Hematopoietic multipotent progenitor cell treated with erythropoietin and hydrocortisone succinate and interleukin-3 and kit ligand, for 8 days (in vitro differentiated cells): ENCODE measurements at places on chromosomes 1 and 21.

DNA sequence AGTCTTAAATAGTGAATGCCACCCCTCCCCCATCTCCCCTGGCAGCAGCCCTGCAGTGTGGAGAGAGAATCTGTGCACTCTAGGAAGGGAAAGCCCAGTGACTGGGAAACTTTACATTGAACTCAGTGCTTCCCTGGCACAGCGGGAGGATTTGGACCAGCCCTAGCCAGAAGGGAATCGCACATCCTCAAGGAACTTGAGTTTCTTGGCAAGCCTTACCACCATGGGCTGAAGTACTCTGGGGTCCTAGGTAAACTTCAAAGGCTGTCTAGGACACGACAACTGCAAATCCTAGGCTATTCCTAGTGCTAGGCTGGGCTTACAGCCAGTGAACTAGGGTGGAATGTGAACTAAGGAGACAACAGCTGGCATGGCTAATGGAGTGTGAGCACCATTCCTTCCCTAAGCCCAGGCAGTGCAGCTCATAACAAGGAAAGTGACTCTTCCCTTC, 88.3 kb downstream of the COL24A1 start:
- no peak for DNase-seq

DNA sequence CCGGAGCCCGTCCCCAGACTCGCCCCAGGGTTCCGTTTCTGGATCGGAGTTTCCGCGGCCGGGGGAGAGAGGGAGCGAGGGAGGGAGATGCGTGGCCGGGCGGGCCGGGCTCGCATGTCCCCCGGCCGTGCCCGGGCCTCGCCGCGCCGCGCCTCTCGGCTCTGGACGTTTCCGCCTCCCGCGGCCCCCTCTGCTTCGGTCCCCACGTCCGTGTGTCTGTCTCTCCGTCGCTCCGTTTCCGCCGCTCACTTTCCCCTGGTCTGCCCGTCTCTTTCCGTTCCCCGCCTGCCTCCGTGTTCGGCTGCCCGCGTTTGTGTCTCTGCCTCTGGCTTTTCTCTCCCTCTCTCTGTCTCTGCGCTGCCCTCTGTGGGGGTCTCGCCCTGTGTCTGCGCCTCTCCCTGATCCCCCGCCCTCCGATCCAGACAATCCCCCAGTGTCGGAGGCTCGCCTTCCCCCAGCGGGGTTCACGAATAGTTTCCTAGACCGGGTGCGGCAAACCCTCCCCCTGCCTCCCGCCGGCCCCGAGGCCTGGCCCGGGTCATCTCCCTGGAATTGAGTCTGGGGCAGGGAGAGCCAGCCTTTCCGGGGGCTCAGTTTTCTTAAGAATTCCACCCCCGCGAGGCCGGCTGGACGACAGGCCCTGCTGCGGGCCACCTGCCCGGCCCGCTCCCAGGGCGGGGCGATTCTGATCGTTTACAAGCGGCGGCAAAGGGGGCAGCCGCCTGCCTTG, 735 bp downstream of the NBL1 start:
- peak; percentile 29 for DNase-seq

GRCh38 chr1:52127181-52128180, 14.4 kb upstream of the ZFYVE9 start:
- peak; percentile 51 for DNase-seq

DNA sequence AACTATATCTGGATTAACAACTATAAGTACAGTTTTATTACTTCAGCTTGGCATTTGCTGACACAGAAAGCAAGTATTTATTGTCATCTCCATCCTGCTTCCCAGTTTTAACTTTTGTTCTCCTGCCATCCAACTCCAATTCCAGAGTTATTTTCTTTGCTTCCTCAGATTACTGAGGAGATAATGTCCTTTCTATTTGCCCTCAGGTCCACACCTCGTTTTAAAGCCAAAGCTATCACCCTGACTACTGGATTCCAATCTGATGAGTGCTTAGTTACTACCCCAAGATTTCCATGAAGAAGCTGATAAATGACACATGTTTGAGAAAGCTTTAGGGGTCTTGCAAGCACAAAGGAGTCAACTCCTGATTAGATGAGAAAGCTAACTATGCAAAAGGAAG, 25.2 kb downstream of the ACKR1 start:
- no peak for DNase-seq

GRCh38 chr1:28538286-28538685, 14.6 kb upstream of the TRNAU1AP start:
- no peak for DNase-seq

GRCh38 chr1:31779687-31780086, 15.5 kb upstream of the ADGRB2 start:
- DNase-seq = no peak

- DNase-seq = no peak
Measured at GRCh38 chr21:42654179-42654912, 925 bp downstream of the PDE9A start.

DNA sequence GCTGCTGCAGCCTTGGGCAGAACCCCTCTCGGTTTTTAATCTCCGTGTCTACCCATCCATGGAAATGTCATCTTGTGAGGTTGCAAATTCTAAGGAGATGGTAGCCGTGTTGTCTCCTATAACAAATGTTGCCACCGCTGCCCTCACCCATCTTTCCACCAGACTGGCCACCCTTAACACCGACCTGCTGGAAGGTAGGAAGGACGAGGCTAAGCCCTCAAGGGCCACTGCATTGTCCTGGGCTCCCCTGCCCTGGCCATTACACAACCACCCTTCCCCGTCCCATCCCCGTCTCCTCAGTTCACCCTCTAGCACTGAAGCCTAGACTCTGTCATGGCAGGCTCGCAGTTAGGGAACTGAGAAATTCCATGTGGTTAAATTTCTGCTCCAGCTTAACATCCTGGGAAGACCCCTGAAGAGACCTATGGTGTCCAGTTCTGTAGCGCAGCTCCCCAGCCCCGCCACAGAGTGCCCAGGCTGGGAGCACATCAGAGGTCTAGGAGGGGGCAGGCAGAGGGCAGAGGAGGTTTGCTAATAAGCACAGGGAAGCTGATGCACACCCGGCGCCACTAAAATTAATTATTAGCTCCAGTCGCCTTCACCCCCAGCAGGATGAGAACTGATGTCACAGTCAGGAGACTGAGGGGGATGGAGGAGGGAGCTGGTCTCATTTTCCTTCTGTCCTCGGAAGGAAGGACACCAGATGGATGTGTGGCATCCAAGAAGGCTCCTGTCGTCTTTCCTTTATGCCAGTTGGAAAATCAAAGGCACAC, 38.3 kb downstream of the STUM start:
- no peak for DNase-seq

- no peak for DNase-seq
Measured at GRCh38 chr1:3368711-3369445, 85.6 kb upstream of the ARHGEF16 start.

DNA sequence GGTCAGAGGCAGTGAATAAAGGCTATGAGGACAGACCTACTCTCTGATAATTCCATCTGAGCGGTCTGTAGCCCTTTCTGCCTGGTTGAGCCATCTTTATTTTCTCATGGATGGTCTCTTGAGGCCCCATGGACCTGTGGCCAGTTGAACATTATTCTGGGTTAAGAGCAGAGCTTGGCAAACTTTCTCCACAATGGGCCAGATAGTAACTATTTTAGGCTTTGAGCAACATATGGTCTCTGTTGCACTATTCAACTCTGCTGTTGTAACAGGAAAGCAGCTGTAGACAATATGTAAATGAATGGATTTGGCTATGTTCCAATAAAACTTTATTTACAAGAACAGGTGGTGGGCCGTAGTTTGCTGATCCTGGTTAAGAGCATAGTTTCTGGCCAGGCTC, 62.7 kb downstream of the KAZN start:
- DNase-seq = no peak

GRCh38 chr1:101242324-101243050, 5.7 kb downstream of the S1PR1 start:
- peak; percentile 52 for DNase-seq

DNA sequence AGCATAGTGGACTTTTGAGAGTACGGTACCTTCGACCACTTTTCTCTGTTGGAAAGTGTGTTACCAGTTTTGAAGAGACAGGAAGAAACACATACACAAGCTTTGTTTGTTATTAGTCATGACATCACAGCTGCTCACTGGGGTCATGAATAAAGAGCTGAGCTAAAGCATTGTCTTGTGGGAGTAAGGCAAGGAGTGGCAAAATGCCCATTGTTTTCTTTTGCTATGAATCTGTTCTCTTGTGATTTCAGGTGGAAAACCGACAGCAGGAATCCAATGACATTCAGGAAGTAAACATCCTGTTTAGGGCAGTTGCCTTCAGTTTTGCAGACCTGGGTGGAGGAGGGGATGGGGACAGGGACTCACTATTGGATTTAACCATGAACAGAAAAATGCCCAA, 66.2 kb downstream of the RGL1 start:
- DNase-seq = no peak

- no peak for DNase-seq
Measured at GRCh38 chr1:95380909-95381308, 146.9 kb downstream of the RWDD3 start.

DNA sequence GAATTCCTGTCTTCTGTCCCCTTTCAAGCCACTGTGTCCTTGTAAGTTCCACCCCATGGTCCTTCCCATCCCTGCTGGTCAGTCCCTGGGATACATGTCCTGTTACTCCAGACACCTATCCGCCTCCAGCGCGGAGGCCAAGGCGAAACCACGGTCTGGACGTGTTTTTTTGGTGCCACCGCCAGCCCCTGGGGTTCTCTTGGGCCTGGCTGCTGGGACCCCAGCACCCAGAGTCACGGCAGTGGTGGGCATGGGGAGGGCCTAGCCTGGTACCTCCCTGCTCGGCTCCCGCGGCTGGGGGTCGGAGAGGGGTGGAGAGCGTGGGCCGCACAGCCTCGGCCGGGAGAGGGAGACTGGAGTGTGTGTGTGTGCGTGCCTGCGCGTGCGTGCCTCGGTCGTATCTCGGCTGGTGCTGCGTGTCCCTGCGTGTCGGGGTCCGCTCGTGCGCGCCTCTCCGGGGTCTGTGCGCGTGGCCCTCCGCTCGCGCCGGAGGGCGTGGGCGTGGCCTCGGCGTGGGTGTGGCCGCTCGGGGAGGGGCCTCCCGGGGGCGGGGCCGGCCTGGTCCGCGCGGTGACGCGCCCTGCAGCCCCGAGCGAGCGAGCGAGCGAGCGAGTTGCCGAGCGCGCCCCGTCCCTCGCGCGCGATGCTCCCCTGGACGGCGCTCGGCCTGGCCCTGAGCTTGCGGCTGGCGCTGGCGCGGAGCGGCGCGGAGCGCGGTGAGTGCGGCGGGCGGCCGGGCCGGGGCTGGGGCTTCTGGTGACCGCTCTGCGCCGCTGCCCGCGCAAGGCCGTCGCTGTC, at the start of gene VWA1:
TSS of gene VWA1 (plus strand) at position 585 of the 798 bp plus-strand sequence. CDS start at position 644, 59 bp downstream.
- DNase-seq = peak; percentile 43

GRCh38 chr1:94302497-94302896, 65.1 kb upstream of the ARHGAP29 start:
- DNase-seq = no peak

DNA sequence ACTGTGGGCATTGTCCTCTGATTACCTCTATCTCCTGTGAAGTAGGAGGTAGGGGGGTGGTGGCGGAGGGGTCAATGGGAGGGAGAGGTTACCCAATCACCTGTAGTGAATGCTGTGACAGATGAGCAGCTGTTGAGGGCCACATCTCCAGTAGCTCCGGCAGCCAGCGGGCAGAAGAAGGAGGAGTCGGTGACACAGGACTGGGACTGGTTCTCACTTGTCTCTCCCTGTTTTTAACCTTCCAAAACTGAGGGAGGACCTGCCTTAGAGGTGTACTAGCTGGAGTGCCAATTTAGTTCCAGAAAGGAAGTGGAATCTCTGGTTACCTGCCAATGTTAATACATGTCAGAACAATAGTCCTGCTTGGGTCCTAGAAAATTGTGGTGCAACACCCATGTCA, 56.2 kb upstream of the ENAH start:
- DNase-seq = no peak

DNA sequence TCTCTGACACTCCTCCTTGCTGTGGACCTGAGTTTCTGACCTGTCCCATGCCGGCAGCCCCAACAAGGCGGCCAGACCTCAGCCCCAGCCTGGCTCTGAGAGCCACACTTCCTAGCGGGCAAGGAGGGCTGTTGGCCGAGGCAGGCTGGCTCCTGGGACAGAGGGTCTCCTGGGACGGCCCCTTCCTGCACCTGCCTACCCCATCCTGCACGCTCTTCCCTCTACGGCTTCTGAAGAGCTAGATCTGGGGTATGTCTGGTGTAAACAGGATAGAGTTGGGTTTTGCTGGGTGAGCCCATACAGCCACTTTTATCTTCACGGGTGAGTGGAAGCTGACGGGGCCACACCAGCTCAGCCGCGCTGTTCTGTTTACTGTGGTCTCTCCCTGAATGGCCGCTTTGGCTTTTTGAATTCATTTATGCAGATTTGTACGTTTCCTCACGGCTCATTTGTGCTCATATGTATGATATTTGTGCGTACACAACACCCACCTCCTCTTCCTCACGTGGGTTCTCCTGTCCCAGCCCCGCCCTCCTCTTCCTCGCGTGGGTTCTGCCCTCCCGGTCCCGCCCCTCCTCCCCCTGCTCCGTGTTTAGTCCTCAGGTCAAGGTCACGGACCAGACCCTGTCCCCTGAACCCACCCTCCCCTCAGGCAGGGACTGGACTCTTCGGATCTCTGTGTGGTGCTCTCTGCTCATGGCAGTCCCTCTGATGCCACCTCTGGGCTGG, 34.7 kb upstream of the POFUT2 start:
- DNase-seq = no peak

DNA sequence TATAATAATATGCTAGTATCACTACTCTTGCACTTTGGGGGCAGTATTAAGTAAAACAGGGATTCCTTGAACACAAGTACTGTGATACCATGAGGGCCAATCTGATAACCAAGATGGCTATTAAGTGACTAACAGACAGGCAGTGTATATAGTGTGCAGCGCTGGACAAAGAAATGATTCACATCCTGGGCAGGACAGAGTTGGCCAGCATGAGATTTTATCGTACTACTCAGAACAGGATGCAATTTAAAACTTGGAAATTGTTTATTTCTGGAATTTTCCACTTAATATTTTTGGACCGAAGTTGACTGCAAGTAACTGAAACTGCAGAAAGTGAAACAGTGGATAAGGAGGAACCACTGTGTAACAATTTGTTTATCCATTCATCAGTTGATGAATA, 74.6 kb downstream of the DNTTIP2 start:
- DNase-seq = no peak

DNA sequence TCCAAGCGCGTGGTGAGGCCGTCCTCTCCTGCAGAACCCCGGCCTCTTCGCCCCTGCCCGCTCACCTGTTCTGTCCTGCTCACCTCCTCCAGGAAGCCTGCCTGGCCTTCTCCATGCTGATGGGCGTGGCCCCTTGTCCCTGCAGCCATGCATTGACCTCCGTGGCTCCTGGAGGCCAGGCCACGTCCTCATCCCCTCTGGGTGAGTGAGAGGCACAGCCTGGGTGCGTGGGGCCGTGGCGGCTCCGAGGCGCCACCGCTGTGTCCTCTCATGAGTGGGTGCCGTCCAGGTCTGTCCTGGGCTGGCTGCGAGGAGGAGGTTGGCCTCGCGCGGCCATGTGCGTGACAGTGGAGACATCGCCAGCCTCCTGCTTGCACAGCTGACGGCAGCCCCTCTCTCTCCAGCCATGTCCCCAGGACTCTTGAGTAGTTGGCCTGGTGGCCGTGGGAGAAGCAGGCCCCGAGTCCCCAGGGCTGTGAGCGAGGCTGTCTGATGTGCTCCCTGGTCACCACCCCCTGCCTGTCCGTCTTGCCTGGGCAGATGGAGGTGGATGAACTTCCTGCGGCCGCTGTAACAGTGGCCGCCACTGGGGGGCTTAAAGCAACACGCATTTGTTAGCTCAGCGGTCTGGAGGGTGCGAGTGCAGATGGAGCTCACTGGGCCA, 58.1 kb downstream of the PRKCZ start:
- DNase-seq = peak; percentile 22

- no peak for DNase-seq
Measured at GRCh38 chr1:211915924-211916323, 85.4 kb upstream of the LPGAT1 start.
